Peyer's patch (tissue), 4 donors: ENCODE measurements at places on chromosomes 3 and 15. TPM values are rescaled to one million over a fixed set of nuclear protein-coding genes. Genes with fewer than 3 reads are reported as not detected.

Gene TLR9
- 0.27 TPM for total RNA-seq

DNA sequence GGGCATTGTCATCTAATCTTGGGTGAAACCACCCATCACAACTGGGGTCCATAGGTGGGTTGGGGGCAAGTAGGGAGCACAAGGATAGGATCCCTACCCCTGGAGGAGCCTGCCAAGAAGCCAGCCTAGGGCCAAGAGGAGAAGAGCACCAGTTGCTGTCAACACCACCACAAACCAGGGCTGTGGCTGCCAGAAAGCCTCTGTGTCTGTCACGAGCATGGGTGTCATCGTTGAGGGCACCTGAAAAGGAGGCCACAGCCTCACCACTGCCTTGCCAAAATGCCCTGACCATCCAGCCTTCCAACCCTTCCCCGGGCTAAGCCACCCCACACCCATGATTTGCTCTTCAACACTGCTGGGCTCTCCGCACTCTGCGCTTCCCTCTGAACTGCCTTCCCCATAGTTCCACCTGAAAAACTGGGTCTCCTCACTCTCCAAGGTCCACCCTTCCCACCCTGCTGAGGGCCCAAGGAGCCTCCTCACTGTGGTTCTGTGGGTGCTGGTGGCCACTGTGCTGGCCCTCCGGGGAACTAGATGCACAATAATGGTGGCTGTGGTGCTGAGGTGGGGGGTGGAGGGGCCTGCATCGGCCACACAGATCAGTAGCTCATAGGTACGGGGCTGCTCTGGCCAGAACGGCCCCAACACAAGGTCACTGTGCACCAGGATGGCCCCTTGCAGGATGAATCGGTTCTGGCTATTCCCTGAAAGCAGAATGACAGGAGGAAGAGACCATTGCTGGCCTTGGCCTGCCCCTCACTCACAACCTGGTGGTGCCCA, 6.2 kb upstream of the IP6K1 start:
- no peaks in the 10 kb centered on the region for H3K4me1 ChIP-seq
- H3K27me3 ChIP-seq = no peaks in the 10 kb centered on the region
- no peak overlapping the region for H3K27ac ChIP-seq
- DNase-seq = no peak

DNA sequence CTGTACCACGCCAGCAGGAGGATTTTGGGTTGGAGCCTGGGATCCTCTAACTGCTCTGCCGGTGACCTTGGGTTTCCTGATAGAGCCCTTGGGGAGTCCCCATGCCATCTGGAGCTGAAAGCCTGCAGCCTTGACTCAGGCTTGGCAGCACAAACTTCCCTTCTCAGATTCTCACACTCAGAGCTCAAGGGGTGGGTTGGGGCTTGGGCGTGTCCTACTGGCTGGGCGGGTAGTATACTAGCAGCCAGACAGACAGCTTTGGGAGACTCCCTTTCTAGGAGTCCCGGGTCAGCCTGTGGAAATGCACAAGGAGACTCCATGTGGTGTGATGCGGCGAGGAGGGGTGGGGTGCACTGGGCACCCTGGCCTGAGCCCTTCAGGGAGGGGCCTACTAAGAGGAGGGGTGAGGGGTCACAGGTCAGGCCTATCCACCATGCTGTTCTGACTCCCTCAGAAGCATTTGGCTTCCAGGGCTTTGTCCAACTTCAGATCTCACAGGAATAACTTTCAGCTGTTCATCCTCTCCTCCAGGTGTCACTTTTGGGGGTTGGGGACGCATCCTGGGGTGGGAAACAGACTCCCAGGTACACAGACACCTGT, 21.6 kb upstream of the PLXNA1 start:
- no peak for DNase-seq
- no peak overlapping the region for H3K4me3 ChIP-seq
- H3K27ac ChIP-seq = no peak overlapping the region
- H3K27me3 ChIP-seq = no peaks in the 10 kb centered on the region
- H3K36me3 ChIP-seq = no peaks in the 10 kb centered on the region
- H3K4me1 ChIP-seq = no peaks in the 10 kb centered on the region

GRCh38 chr3:127817406-127817841, 4.9 kb downstream of the MGLL start:
- no peaks in the 10 kb centered on the region for H3K27me3 ChIP-seq
- peaks cover 5% of the 10 kb centered on the region for H3K36me3 ChIP-seq
- H3K27ac ChIP-seq = peak overlapping the region; percentile 83
- no peak overlapping the region for H3K4me3 ChIP-seq

DNA sequence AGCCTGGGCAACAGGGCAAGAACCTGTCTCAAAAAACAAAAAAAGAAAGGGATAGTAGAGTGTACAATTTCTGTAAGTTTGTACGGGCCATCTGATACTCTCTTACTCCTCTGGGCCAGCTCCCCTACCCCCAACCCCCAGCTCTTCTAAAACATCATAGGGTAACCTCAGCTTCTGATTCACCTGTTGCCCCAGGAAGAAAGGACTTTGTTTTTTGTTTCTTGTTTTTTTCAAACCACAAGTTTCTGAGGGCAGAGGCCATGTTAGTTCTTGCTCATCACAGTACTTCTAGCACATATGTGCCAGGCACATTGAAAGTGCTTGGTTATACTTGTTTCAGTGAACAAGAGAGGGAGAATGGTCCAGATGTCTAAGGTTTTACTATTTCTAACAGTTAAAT, 20.2 kb downstream of the ATOSA start:
- no peak for DNase-seq
- peaks cover 17% of the 10 kb centered on the region for H3K4me1 ChIP-seq
- H3K27me3 ChIP-seq = no peaks in the 10 kb centered on the region
- peaks cover 51% of the 10 kb centered on the region for H3K36me3 ChIP-seq
- no peak overlapping the region for H3K27ac ChIP-seq
- no peak overlapping the region for H3K4me3 ChIP-seq

Gene TGFBR2
- 122 TPM for total RNA-seq

Gene GRAMD2A
- 21.0 TPM for total RNA-seq

- no peaks in the 10 kb centered on the region for H3K36me3 ChIP-seq
- H3K4me1 ChIP-seq = no peaks in the 10 kb centered on the region
- no peak for DNase-seq
Measured at GRCh38 chr3:112948346-112948838, 26.5 kb downstream of the CD200R1 start.

DNA sequence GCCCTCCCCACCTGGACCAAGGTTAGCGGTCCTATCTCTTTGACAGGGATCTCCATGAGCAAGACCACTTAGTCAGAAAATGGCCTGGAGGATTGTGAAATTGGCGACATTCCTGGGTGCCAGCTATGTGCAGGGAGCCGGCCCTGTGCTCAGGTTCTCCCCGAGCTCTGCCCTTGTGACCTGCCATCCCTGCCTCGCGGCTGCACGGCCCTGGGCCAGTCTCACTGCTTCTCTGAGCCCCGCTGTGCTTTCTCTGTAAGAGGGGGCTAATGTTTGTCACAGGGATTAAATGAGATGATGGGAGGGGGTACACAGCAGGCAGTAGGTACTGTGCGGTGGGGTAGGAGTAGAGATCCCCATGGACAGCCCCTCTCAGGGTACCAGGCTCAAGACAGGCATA, 14.9 kb downstream of the C3orf18 start:
- no peaks in the 10 kb centered on the region for H3K36me3 ChIP-seq
- H3K4me3 ChIP-seq = no peak overlapping the region
- DNase-seq = no peak
- no peak overlapping the region for H3K27ac ChIP-seq
- no peaks in the 10 kb centered on the region for H3K4me1 ChIP-seq
- H3K27me3 ChIP-seq = no peaks in the 10 kb centered on the region

DNA sequence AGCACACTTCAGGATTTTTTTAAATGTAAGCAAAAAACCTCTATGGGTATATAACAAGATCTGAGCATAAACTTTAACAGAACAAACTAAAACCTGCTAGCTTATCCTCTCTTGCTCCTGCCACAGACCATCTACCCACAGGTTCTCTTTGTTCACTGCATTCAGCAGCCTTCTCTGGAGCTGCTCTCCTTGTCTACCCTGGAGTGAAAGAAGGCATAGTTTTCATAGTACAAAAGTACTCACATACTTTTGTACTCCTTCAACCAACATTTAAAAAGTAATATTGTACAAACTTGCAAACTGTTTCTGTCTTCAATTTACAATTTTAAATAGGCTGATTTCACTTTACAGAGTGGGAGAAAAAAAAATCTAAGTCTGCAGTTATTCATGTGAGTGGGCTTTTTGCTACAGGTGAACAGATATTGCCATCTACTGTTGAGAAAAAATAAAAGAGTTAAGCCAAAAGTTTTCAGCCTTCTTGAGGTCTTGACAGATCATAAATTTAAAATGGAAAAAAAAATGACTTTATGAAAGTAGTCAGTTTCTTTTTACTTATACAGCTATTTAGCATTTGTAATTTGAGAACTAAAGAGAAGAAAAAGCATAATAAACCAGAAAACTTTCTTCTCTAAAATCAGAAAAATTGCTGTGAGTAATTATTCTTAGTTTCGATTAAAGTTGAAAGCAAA, 20.4 kb downstream of the TERC start:
- H3K4me3 ChIP-seq = no peak overlapping the region
- no peak overlapping the region for H3K27ac ChIP-seq
- H3K36me3 ChIP-seq = no peaks in the 10 kb centered on the region
- no peaks in the 10 kb centered on the region for H3K4me1 ChIP-seq

DNA sequence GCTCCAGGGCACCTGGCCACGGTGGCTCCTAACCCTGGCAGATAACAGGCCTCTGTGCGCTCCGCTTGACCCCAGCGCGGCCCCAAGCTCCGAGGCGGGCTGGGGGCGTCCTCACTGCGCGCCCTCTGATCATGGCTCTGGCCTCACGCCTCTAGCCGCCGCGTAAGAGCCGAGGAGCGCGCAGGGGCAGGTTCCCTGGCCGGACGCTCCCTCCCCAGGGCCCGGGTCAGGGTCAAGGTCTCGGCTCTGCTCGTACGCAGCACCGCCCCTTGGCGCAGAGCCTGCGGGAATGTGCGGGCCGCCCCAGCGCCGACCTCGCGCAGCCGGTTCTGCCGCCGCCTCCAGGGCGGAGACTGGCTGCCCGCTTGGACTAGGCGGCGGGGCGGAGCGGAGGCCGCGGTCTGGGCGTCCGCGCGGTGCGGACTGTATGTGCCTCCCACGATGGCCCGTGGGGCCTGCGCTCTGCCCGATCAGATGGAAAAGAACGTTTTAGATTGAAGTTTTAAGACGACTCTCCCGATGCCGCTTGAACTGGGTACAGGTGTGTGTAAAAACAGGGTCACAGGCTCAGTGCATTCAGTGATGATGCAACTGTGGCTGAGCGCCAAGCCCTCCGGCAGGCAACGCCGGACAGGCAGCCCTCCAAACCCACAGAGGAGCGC, 40.8 kb downstream of the CHST14 start:
- no peak overlapping the region for H3K27ac ChIP-seq
- H3K4me1 ChIP-seq = peaks cover 13% of the 10 kb centered on the region
- DNase-seq = peak; percentile 77
- peak overlapping the region; percentile 58 for H3K4me3 ChIP-seq

GRCh38 chr3:38645601-38646000, 3.9 kb downstream of the SCN5A start:
- H3K27ac ChIP-seq = no peak overlapping the region
- H3K4me1 ChIP-seq = no peaks in the 10 kb centered on the region
- no peaks in the 10 kb centered on the region for H3K36me3 ChIP-seq
- no peak for DNase-seq
- no peak overlapping the region for H3K4me3 ChIP-seq

GRCh38 chr15:59115047-59115446, 10.1 kb downstream of the CCNB2 start:
- H3K4me3 ChIP-seq = no peak overlapping the region
- DNase-seq = no peak
- no peaks in the 10 kb centered on the region for H3K27me3 ChIP-seq

GRCh38 chr3:166688665-166689064, 691.4 kb downstream of the ZBBX start:
- no peaks in the 10 kb centered on the region for H3K27me3 ChIP-seq
- H3K27ac ChIP-seq = no peak overlapping the region
- H3K4me3 ChIP-seq = no peak overlapping the region
- no peaks in the 10 kb centered on the region for H3K36me3 ChIP-seq
- no peaks in the 10 kb centered on the region for H3K4me1 ChIP-seq

- DNase-seq = no peak
- H3K27me3 ChIP-seq = no peaks in the 10 kb centered on the region
- H3K4me1 ChIP-seq = no peaks in the 10 kb centered on the region
- no peaks in the 10 kb centered on the region for H3K36me3 ChIP-seq
- H3K27ac ChIP-seq = peak overlapping the region; percentile 90
- H3K4me3 ChIP-seq = peak overlapping the region; percentile 87
Measured at GRCh38 chr3:153163393-153163724, 1.3 kb downstream of the RAP2B start.

- no peaks in the 10 kb centered on the region for H3K36me3 ChIP-seq
- H3K27ac ChIP-seq = no peak overlapping the region
- no peak for DNase-seq
- no peaks in the 10 kb centered on the region for H3K27me3 ChIP-seq
- no peak overlapping the region for H3K4me3 ChIP-seq
Measured at GRCh38 chr3:78734048-78734637, 1033.7 kb downstream of the ROBO1 start.

Gene BFSP2
- total RNA-seq = not detected

Gene SLC9C1
- total RNA-seq = 1.7 TPM

Gene EFCAB12
- not detected for total RNA-seq

Gene FBXO40
- total RNA-seq = not detected

DNA sequence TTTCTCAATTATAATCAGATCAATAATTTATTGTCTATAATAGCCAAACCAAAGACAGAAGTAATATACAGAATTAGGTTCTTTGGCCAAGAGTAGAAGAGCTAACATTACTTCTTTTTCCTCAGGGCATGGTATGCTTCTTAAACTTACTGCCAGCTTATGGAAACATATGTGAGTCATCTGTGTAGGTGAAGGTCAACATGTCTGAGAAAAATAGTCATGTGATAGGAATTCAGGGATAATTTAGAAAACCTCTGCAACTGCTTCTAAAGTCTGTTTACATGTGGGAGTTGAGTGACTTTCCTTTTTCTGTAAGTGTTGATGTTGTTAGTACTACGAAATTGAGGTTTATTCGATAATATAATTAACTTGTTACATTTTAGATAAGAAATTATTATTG, 19.2 kb upstream of the MAP6D1 start:
- H3K4me1 ChIP-seq = no peaks in the 10 kb centered on the region
- H3K27ac ChIP-seq = no peak overlapping the region
- no peaks in the 10 kb centered on the region for H3K36me3 ChIP-seq
- no peak for DNase-seq
- no peak overlapping the region for H3K4me3 ChIP-seq
- no peaks in the 10 kb centered on the region for H3K27me3 ChIP-seq

DNA sequence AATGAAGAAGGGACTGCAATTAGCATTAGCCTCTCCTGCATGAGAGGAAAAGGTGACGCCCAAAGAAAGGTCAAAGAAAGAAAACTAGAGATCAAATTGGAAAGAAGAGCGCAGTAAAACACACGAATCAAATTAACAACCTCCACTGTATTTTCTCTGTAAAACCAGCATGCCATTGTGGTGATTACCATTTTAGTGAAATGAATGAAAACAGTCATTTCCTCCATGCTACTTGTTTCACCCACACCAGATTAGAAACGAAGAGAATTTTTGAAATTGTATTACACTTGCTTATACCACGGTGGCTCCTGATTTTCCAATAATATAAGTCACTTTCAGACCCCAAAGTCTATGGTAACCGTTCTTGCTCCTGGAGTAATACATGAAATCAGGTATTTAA, 71.6 kb downstream of the SUMF1 start:
- no peaks in the 10 kb centered on the region for H3K36me3 ChIP-seq
- no peaks in the 10 kb centered on the region for H3K4me1 ChIP-seq
- DNase-seq = no peak

- no peaks in the 10 kb centered on the region for H3K27me3 ChIP-seq
- H3K36me3 ChIP-seq = no peaks in the 10 kb centered on the region
- H3K27ac ChIP-seq = peak overlapping the region; percentile 92
- H3K4me1 ChIP-seq = no peaks in the 10 kb centered on the region
- peak; percentile 50 for DNase-seq
- peak overlapping the region; percentile 83 for H3K4me3 ChIP-seq
Measured at GRCh38 chr3:44862226-44862637, 520 bp downstream of the TMEM42 start.
